ENCODE measurements at places on chromosomes 16 and 17. TPM values are rescaled to one million over a fixed set of nuclear protein-coding genes. Genes with fewer than 3 reads are reported as not detected.

NXN gene
- total RNA-seq: 15.4 TPM

HOXB5 gene
- total RNA-seq: 0.73 TPM

ABCC6 gene
- total RNA-seq: under 0.01 TPM

CD300LD gene
- not detected for total RNA-seq

MRM1 gene
- 4.4 TPM for total RNA-seq

GJC1 gene
- 35.4 TPM for total RNA-seq

C16orf96 gene
- total RNA-seq: not detected

MYH2 gene
- not detected for total RNA-seq

GCGR gene
- not detected for total RNA-seq

CCL4 gene
- total RNA-seq: not detected

TP53TG3D gene
- not detected for total RNA-seq

E4F1 gene
- total RNA-seq: 34.4 TPM

TBC1D3K gene
- total RNA-seq: not detected

THRA gene
- 20.2 TPM for total RNA-seq

KRTAP3-2 gene
- total RNA-seq: not detected

ST6GALNAC2 gene
- total RNA-seq: not detected

ALOX15B gene
- 0.20 TPM for total RNA-seq

TNFSF13 gene
- total RNA-seq: 1.1 TPM

LAT gene
- 1.2 TPM for total RNA-seq

SERPINF2 gene
- total RNA-seq: not detected

CTRB2 gene
- not detected for total RNA-seq

TEKT1 gene
- total RNA-seq: not detected

DNAJC7 gene
- total RNA-seq: 64.3 TPM

CCL1 gene
- not detected for total RNA-seq

KCNJ18 gene
- total RNA-seq: not detected

KRTAP9-8 gene
- total RNA-seq: not detected

CNOT1 gene
- total RNA-seq: 112 TPM

CDH15 gene
- total RNA-seq: not detected

KAT7 gene
- 36.4 TPM for total RNA-seq

CDK3 gene
- 0.98 TPM for total RNA-seq

MEIOB gene
- not detected for total RNA-seq

ZG16 gene
- not detected for total RNA-seq

KRT33A gene
- total RNA-seq: not detected

MRPS7 gene
- 55.5 TPM for total RNA-seq

KRTAP4-3 gene
- not detected for total RNA-seq

NDE1 gene
- 27.9 TPM for total RNA-seq

CCL8 gene
- not detected for total RNA-seq

AHSP gene
- total RNA-seq: not detected

EVPL gene
- not detected for total RNA-seq

CASKIN1 gene
- total RNA-seq: 0.73 TPM

DPEP1 gene
- not detected for total RNA-seq

RAPGEFL1 gene
- total RNA-seq: 2.3 TPM

EFNB3 gene
- 0.37 TPM for total RNA-seq

Measured in subcutaneous preadipocyte (primary cell).